Ovary (tissue), 10 donors: ENCODE measurements at places on chromosomes 5 and 9. TPM values are rescaled to one million over a fixed set of nuclear protein-coding genes. Genes with fewer than 3 reads are reported as not detected.

- DNase-seq, result no peak
- no peaks in the 10 kb centered on the region for H3K27me3 ChIP-seq
- peak overlapping the region; percentile 87 for H3K4me3 ChIP-seq
- H3K27ac ChIP-seq, result peak overlapping the region; percentile 89
These were observed 1.2 kb upstream of the CLPTM1L start for GRCh38 chr5:1345876-1346626.

- H3K36me3 ChIP-seq, result no peaks in the 10 kb centered on the region
- peak overlapping the region; percentile 99 for H3K4me3 ChIP-seq
- H3K4me1 ChIP-seq, result peaks cover 6% of the 10 kb centered on the region
- peak overlapping the region; percentile 96 for H3K27ac ChIP-seq
- no peaks in the 10 kb centered on the region for H3K27me3 ChIP-seq
These were observed 817 bp upstream of the GNE start for GRCh38 chr9:36258996-36259533.

- no peaks in the 10 kb centered on the region for H3K27me3 ChIP-seq
- no peak for DNase-seq
- H3K4me3 ChIP-seq, result no peak overlapping the region
- no peak overlapping the region for H3K27ac ChIP-seq
- no peaks in the 10 kb centered on the region for H3K4me1 ChIP-seq
These were observed 30.8 kb downstream of the LIX1 start for GRCh38 chr5:97111616-97112015.

DNA sequence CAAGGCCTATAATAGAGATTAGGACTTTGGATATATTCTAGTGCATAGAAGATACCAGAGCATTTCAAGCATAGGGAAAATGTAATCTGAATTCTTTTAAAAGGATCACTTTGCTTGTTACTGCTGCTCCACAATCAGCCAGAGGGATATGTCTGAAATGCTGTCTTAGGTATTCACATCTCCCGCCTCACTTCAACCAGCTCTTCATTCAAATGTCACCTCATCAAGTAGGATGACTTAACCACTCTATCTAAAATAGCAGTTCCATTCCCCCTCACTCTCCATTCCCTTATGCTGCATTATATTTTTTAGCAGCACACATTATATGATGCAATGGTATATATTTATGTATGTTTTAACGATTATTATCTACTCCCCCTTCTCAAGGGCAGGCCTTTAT is 500.3 kb upstream of the GRIA1 start:
- no peak overlapping the region for H3K27ac ChIP-seq
- no peaks in the 10 kb centered on the region for H3K27me3 ChIP-seq
- no peaks in the 10 kb centered on the region for H3K36me3 ChIP-seq
- H3K4me1 ChIP-seq, result no peaks in the 10 kb centered on the region

GRCh38 chr5:87361536-87362213 is 51.1 kb downstream of the CCNH start:
- no peak overlapping the region for H3K4me3 ChIP-seq
- H3K27me3 ChIP-seq, result no peaks in the 10 kb centered on the region
- H3K27ac ChIP-seq, result no peak overlapping the region
- DNase-seq, result no peak

DNA sequence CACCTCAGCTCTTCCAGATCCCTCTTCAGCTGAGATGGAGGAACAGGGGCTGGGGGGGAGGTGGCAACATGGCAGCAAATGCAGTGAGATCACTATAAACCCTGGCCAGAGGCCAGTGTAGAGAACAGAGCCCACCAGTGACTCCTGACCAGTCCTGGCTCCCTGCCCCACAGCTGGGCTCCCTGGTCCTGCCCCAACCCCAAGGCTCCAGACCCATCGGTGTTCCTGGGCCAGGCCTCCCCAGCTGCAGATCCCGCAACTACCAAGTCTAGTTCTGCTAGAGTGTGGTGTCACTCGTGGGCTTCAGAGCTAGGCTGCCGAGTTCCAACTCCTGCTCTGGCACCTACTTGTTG is 16.8 kb downstream of the AKNA start:
- H3K36me3 ChIP-seq, result no peaks in the 10 kb centered on the region
- H3K27me3 ChIP-seq, result no peaks in the 10 kb centered on the region
- DNase-seq, result no peak
- H3K27ac ChIP-seq, result peak overlapping the region; percentile 51

- no peaks in the 10 kb centered on the region for H3K36me3 ChIP-seq
- no peak for DNase-seq
- H3K4me3 ChIP-seq, result no peak overlapping the region
- peaks cover 1% of the 10 kb centered on the region for H3K4me1 ChIP-seq
- H3K27me3 ChIP-seq, result no peaks in the 10 kb centered on the region
These were observed 54.0 kb downstream of the CTNNA1 start for GRCh38 chr5:138807182-138807581.

OR13J1 gene
- total RNA-seq, result not detected

GABRA1 gene
- total RNA-seq, result not detected

IL5 gene
- not detected for total RNA-seq

SH3RF2 gene
- 6.5 TPM for total RNA-seq

PCAT7 gene
- total RNA-seq, result not detected

CERCAM gene
- 19.6 TPM for total RNA-seq
